ENCODE measurements at places on chromosomes 1 and 21. TPM values are rescaled to one million over a fixed set of nuclear protein-coding genes. Genes with fewer than 3 reads are reported as not detected.

GRCh38 chr1:7810395-7810794, 26.3 kb downstream of the PER3 start:
- no peak for DNase-seq

DNA sequence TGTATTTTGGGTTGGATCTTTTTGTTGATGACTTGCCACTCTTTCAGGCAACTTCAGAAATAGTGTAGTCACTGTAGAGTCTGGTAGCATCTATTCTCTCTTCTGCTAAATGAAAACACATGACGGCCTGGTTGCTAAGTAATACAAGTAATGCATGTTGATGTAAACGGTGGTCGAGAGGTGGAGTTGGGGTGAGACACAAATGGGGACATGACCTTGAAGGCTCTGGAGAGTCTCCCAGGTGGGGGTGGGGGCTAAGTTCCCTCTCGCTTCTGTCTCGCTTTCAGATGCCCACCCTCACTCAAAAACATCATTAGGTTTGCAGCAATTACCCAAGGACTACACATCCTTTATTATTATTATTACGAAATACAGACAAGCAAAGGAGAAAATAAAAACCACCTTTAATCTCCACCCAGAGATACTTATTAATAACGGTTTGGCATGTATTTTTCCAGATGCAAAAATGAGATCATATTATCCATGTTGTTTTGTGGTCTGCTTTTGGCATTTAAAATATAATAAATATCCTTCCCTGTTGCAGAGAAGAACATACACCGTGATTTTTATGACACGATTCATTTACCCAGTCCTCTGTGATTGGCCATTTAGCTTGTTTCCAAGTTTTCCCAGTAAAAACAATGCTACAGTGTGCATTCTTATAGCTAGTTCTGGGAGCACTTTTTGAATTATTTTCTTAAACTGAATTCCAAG, 138.1 kb downstream of the MIS18A start:
- DNase-seq: no peak

GRCh38 chr1:216531263-216532239, 108.3 kb upstream of the USH2A start:
- DNase-seq: no peak

DNA sequence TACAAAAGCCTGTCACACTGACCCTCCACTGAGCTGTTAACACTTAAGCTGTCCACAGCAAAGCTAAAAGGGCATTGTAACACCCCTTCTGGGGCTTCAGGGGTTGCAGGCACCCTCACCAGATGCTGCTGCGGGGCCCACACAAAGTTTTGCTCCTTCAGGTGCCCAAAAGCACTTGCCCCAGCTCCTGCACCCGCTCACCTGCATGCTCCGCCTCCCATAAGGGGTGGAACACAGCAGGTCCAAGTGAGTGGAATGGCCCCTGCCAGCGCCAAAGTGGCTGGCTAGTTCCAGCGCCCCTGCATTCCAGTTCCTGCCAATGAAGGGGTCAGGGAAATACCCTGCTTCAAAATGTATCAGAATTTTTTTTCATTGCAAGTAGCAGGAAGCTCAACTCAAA, 7.3 kb upstream of the RBP7 start:
- DNase-seq: no peak

GRCh38 chr1:204477036-204477740, 17.4 kb downstream of the PIK3C2B start:
- no peak for DNase-seq

GRCh38 chr1:44068442-44068921, 37.2 kb upstream of the SLC6A9 start:
- DNase-seq: peak; percentile 56

TTC34 gene
- total RNA-seq: 2.6 TPM

GRCh38 chr1:98870959-98871903, 133.4 kb downstream of the PLPPR5 start:
- DNase-seq: no peak

C1orf74 gene
- total RNA-seq: 1.6 TPM

GRCh38 chr21:41940431-41940830, 13.4 kb downstream of the C2CD2 start:
- DNase-seq: no peak

GRCh38 chr1:21097729-21098128, 79.0 kb downstream of the EIF4G3 start:
- no peak for DNase-seq

CD101 gene
- total RNA-seq: 105 TPM

DNA sequence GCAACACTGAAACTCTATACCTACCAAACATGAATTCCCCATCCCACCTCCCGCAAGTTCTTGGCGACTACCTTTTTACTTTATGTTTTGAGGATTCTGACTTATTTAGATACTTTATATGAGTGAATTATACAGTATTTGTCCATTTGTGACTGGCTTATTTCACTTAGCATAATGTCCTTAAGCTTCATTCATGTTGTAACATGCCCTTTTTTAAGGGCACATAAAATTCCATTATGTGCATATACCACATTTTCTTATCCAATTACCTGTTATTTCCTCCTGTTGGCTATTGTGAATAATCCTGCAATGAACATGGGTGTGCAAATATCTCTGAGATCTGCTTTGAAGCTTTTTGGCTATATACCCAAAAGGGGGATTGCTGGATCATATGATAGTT, 22.0 kb upstream of the CHIT1 start:
- DNase-seq: no peak

DNA sequence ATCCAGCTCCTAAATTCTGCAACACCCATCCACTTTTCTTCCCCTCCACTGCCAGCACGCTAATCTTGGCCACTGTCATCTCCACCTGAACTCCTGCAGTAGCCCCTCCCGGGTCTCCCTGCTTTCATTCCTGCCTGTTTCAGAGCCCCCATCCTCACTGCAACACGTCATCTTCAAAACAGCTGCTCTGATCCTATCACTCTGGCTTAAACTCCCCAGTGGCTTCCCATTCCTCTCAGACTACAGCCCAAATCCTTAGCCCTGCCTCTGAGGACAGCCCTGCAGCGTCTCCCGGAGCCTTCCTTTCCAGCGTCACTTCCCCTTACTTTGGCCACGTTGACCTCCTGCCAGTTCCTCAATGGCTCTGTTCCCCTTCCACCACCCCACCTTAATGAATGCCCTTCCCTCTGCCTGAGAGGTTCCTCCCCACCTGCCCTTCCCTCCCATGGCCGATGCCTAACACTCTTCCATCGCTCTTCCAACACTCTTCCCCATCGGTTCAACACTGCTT, 22.9 kb upstream of the IFNAR2 start:
- DNase-seq: peak; percentile 57

- DNase-seq: no peak
These were observed 8.2 kb downstream of the ZNF692 start for GRCh38 chr1:248850536-248851251.

- no peak for DNase-seq
These were observed 157.6 kb downstream of the PGBD5 start for GRCh38 chr1:230268371-230269170.

DNA sequence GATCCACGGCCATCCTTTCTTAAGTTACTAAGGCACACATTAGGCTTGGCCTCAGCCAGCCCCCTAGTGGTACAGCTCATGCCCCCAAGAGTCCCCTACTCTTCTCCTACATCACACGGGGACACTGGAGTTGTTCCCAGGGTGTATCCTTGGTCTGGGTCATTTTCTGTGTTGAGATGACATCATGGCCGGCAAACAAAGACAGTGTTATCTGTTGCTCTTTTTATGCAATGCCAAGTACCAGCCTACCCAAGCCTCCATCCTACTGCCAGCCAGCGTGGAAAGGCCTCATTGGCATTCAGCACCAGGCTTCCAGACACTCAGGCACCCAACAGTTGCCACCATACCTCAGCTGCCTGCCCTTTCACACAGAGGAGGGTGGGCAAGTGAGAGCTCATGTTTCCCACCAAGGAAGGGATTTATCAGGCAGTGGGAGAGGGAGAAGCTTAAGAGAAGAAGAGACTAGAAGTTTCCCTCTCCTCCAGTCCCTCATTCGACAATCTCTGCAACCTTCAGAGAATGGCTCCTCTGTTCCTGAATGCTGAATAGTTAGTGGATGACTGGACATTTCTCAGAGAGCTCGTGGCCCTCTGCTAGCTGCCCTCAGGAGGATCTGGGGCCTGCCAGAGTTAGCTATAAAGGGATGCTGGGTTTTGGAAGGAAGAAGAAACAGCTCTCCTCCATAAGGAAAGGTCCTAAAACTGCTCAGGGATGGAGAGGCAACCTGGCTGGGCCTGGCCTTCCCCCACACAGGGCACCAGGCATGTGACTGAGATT, 17.7 kb downstream of the CBR1 start:
- no peak for DNase-seq

DNA sequence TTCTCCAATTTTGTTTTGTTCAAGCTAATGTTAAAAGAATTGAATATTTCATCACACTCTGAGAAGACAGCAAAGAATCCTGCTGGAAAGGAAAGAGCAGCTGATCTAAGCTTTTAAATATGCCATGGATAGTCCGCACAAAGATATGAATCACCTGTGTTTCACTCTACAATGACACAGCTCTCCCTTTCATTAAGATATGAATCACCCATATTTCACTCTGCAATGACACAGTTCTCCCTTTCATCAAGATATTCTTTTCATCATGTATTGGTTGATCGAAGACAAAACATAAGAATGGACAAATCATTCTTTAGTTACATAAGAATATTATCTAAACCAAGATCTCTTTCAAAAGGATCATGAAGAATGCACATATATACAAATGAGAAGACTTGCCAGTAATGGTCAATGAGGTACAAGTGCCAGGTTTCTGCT, 367.3 kb downstream of the SMYD3 start:
- no peak for DNase-seq

CRABP2 gene
- total RNA-seq: 2.1 TPM

TNFRSF4 gene
- 3.0 TPM for total RNA-seq

CD1B gene
- total RNA-seq: not detected

- no peak for DNase-seq
These were observed 18.8 kb downstream of the JUN start for GRCh38 chr1:58765006-58765405.

GRCh38 chr21:25326181-25326580, 281.1 kb downstream of the MRPL39 start:
- no peak for DNase-seq

DNA sequence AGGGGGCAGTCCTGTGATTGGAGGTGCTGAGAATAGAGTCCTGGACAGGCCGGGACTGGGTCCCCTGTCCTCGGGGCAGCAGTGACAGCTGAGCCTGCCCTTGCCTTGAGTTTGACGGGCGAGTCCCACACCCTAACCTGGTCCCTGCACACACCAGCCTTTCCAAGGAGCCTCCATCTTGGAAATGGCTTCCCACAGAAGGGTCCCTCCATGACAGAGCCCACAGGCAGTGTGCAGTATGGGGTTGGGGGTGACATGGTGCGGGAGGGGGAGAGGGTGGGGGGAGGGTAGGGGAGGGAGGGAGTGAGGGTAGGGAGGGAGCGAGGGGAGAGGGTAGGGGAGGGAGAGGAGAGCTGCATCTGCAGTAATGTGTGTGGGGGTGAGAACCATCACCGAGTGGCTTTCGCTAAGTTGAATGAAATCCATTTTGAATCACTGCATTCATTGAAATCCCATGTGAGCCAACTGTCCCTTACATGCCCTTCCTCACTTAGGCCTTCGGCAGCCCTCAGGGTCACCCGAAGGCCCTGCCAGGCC, 10.1 kb upstream of the TMEM52 start:
- DNase-seq: no peak

DNA sequence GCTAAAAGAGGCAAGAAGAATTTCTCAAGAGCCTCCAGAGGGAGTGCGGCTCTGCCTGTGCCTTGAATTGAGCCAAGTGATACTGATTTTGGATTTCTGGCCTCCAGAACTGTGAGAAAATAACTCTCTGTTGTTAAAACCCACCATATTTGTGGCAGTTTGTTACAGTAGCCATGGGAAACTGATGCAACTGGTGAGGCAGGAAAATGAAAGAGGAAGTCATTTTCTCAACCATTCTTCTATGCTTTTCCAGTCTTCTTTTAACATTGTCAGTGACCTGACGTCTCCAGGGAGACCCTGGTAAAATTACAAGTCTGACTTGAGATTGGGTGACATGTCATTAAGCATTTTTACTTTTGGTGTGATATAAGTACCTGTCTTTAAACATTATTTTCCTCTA, 5.8 kb downstream of the OR6P1 start:
- DNase-seq: no peak

GRCh38 chr1:219075121-219075879, 98.4 kb upstream of the LYPLAL1 start:
- no peak for DNase-seq

DNA sequence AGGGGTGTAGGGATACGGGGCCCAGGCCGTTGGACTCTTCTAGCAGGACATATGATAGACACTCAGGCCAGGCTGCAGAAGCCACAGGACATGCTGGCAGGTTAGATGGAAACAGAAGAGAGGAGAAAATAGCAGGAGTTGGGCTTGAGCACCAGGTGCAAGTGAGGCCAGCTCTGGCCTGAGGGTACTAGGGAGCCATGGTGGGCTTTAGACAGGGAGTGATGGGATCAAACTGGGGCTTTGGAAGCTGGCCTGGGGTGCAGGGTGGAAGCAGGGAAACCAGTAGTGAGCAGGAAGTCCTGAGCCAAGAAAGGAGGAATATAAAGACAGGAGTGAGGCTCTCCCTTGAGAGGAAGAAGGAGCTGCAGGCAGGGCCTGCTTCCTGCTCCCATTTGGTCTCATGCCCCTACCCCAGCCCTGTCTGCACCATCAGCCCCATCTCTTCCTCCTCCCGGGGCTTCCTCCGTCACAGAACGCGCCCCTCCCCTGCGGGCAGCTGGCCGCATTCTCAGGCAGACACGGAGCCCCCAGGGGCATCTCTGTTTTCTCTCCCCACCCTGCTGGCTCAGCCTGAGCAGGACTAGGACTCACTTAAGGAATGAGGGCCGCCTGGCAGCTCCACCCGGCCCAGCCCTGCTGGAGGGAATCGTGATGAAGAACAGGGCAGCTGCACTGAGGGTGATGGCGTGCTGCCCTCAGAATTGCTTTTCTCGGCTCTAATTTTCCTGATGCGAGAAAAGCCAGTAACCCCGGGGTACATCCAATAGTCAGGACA, 165.5 kb upstream of the TMEM51 start:
- DNase-seq: no peak

FCGR2B gene
- 31.9 TPM for total RNA-seq

ALX3 gene
- not detected for total RNA-seq

GRCh38 chr21:25670726-25671125, 31.7 kb downstream of the JAM2 start:
- no peak for DNase-seq

DNA sequence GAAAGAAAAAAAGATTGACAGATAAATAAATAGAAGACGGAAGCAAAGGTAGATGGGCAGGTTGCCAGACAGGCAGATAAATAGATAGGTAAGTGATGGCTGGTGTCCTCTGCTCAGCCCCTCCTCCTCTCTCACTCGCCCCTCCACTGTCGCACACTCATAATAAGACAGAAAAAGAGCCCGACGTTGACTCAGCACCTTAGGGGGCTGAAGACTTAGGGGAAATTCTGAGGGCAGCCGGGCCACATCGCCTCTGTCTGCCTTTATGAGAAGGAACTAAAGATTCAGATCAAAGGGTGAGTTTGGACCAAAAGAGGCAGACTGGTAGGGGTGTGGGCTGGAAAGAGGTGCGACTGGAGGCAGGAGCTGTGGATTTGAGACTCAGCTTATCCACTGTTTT, 158.1 kb upstream of the IGSF21 start:
- no peak for DNase-seq

- DNase-seq: no peak
These were observed 9.5 kb downstream of the COLGALT2 start for GRCh38 chr1:184027826-184028695.

CTSK gene
- total RNA-seq: 29.4 TPM

FTCD gene
- 1.5 TPM for total RNA-seq
